Stimulated activated CD8-positive, alpha-beta memory T cell treated with anti-CD3 and anti-CD28 coated beads, Interleukin-15, amount 100 ng/mL, for 4 hours (primary cell): ENCODE measurements at places on chromosomes 11 and 22.

DNA sequence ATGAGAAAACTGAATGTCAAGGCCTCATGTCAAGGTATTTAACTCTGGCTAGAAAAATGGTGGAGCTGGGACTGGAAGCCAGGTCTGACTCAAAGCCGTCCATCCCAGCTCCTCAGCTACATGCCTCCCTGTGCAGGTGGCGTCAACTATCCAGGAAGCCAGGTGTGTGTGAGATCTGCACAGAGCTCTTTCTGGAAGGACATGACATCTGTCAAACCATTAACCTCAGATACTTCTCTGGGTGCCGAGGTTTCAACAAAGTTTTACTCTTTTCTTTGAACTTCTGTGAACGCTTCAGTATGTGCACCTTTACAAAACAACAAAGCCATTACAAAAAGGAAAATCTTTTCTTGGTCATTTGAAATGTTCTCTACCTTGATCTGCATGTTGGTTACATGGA lies 7.0 kb upstream of the CASTOR1 start:
- no peak for DNase-seq

- no peak for DNase-seq
Observed at GRCh38 chr11:130645164-130645842, 196.9 kb downstream of the ADAMTS15 start.

GRCh38 chr11:130179396-130180306 lies 20.1 kb downstream of the ST14 start:
- no peak for DNase-seq

DNA sequence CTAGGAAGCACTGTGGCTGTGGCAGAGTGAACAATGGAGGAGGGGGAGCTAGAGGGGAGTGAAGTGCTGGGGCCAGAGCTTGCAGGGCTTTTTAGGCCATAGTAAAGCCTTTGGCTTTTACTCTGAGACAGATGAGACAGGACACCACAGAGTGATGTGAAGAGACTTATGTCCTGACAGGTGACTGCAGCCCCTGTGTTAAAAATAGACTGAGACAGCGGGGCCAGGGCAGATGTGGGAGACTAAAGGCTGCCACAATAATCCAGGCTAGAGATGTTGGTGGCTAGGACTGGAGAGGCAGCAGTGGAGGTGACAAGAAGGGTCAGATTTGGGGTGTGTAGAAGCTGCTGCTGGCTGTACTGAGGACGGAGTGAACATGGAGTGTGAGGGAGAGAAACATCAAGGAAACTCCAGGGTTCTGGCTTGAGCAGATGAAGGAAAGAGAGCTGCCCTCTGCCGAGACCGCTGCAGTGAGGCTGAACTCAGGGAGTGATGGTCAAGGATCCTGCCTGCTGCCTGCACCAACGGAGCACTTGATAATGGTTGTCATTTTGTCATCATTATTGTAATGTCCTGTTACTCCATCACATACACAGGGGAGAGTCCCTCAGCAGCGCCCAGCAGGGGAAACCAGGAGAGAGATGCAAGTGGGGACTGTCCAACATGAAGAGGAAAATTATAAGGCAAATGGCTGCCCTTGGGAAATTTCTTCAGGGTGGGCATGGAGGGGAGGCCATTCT lies 27.4 kb downstream of the SLC43A1 start:
- DNase-seq = no peak

GRCh38 chr11:133749841-133750240 lies 95.5 kb downstream of the SPATA19 start:
- DNase-seq = no peak

GRCh38 chr11:45333001-45333971 lies 47.1 kb upstream of the SYT13 start:
- DNase-seq = no peak

DNA sequence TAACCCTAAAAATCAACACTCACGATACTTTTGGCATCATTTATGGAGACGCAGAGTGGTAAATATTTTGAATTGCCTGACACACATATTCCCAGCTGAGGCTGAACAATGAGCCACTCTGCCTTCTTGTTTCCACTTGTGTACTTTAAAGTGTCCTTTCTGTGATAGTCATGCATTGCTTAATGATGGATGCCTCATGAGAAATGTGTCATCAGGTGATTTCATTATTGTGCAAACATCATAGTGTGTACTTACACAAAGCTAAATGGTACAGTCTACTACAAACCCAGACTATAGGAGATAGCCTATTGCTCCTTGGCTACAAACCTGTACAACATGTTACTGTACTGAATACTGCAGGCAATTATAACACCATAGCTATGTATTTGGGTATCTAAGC lies 44.2 kb downstream of the MRE11 start:
- no peak for DNase-seq
